ENCODE measurements at places on chromosomes 5 and 9.

DNA sequence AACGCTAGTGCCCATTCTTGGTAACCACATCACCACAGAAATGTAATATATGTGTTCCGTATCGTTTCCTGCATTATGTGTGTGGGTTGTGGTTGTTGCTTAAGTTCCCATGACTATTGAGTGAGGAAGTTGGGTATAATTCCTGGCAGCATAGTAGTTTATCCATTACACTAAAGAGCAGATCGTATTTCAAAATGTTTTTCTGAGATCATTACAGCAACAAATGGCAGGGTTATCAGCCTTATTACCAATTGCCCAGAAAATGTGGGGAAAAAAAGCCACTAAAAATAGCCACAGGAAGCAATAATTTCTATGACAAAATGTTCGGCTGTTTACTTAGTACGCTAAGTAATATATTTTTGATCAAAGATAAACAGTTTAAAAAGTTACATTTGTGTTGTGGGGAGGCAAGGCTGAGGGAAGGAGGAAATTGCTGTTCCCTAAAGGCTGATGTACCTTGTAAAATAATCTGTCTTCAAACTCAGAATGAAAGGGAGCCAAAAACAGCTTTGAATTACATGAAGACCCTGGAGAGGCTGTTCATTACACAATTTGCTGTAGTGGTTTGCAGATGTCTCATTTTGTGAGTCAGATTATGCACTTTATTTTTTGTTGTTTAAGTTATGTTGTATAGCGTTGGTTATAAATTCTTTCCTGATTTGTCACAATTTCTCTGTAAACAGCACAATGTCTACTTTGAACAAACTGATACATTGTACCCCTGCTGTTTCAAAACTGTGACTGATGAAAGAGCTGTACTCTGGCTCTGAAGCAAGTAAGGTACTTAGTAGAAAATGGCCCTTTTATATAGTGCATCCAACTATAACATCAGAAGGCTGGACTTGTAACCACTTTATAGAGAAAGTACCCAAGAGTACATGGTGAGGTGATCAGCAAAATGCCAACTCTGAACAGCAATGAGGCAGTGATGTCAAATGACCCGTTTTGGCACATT is 1028.5 kb downstream of the NR2F1-AS1 start:
- peak; percentile 3 for DNase-seq

- no peak for DNase-seq
These were observed 88.7 kb downstream of the UHRF2 start for GRCh38 chr9:6501526-6502210.

- peak; percentile 61 for DNase-seq
These were observed 26.2 kb upstream of the SPTLC1 start for GRCh38 chr9:92141144-92142129.

DNA sequence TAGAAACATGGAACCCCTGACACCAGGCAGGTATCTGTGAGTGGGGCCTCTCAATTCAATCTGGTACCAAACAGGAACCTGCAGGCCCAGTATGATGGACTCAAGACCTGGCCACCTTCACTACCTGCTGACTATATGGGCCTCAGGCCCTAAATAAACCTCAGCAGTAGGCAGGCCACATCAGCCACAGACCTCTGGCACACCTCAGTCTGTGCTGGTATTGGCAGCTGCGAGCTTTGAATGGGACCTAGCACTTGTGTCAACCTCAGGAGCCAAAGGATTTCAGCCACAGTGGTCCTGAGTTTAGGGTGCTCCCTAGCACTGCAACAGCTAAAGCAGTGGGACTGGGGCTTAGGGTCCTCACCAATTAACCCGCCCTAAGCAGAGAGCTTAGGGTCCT is 325.5 kb downstream of the ZNF608 start:
- DNase-seq = no peak

DNA sequence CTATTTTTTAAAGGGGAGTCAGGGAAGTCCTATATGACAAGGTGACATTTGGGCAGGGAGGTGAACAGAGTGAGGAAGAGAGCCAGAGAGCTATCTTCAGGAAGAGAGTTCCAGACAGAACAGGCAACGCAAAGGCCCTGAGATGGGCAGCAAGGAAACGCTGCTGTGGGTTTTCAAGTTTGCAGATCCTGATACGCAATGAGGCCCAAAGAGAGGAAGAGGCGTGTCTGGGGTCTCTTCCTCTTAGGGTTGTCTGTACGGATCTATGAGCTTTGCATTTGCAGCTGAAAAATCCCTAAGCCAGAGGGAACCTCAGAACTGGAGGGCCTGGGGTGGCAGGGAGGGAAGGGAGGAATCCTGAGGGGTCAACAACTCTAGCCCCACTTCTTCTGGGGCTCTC is 13.6 kb downstream of the FAT2 start:
- no peak for DNase-seq

DNA sequence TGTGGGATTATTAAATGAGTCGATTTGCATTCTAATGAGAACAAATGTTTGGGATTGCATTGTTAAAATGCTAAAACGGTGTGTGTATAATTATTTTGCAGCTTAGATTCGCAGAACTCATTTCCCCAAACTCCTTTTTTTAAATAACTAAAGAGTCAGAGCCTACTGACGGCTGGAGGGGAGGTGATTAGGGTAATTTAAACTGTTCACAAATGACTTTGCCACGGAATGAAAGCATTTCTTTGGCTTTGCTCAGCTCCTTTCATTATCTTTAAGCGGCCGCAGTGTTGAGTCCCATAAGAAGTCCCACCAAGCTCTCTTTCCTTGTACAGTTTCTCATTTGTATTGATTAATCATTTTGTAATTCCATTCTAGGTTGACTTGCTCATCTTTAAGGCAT is 1632.8 kb downstream of the MAT2B start:
- no peak for DNase-seq

- DNase-seq = no peak
These were observed 123.9 kb downstream of the EHMT1 start for GRCh38 chr9:137742698-137743097.
